CD4-positive, alpha-beta T cell treated with Interleukin-21 for 1 hour (primary cell): ENCODE measurements at places on chromosomes 7 and 10.

- DNase-seq, result no peak
Measured at GRCh38 chr7:80830584-80831285, 88.1 kb downstream of the SEMA3C start.

- no peak for DNase-seq
Measured at GRCh38 chr10:49162761-49163310, 25.4 kb downstream of the TMEM273 start.

GRCh38 chr7:140525743-140526142 lies 46.4 kb upstream of the MKRN1 start:
- DNase-seq, result peak; percentile 11

DNA sequence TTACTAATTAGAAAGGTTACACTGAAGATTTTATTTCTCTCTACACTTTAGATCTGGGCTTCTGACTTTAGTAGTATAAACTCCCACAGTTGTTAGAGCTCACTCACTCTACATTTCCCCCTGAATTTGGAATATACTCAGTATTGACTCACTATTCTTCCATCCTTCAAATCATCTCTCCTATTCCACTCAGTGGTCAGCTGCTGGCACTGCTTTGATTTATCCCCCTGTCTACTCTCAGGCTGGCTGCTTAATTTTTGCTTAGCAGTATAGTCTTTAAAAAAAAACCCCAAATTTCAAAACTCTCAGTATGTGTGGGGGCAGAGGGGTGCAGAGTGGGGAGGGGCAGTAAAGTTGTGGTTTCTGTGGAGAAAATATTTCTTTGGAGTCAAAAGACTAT lies 68.9 kb downstream of the CDK6 start:
- DNase-seq, result no peak

DNA sequence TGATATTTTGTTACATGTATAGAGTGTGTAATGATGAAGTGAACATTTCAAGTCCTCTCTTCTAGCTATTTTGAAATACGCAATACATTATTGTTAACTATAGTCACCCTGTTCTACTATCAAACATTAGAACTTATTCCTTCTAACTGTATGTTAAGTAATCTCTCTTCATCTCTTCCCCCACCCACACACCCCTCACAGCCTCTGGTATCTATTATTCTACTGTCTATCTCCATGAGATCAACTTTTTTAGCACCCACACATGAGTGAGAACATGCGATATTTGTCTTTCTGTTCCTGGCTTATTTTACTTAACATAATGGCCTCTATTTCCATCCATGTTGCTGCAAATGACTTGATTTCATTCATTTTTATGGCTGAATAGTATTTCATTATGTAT lies 57.7 kb upstream of the EGR2 start:
- no peak for DNase-seq

DNA sequence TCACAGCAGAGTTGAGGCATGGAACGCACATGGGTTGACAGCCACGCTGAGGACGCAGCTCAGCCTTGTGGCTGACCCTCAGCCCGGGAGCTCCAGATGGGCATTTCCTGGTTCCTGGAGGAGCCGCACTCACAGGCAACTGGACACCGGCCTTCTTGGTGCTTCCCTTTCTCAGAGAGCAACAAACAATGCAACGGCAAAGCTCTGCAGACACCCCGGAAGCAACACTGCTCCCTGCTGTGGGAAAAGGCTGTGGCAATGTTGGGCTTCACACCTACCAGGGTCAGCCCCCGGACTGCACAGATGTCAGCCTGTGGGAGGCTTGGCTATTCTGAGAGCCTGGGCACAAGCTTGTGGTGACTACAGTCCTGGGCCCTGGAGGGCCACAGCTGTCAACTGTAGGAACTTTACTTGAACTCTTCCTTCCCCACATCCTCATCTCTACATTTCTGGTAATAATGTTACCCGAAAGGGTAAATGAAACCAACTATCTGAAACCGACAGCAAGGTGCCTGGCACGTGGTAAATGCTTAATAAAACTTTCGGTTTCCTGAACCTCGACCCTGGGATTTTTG lies 597.5 kb upstream of the MKI67 start:
- DNase-seq, result no peak

- DNase-seq, result no peak
Measured at GRCh38 chr10:86815035-86815617, 58.7 kb downstream of the BMPR1A start.

DNA sequence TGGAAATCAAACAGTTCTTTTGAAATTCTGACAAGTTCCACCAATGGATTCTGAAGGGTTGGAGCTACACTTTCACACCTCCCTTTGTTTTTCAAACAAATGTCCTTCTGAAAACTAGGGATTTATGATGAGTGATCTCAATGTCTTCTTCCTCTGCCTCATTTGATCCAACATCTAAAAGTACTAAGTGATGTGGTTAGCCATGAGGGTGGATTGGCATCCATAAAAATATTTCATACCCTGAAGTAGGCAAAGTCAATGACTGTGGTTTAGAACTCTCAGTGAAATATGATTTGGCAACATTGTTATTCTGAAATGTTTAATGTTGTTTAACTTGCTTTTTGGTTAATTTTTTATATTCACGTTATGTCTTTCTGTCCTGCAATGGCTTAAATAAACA lies 136.9 kb downstream of the MBL2 start:
- no peak for DNase-seq

GRCh38 chr7:140876519-140877248 lies 48.0 kb downstream of the BRAF start:
- no peak for DNase-seq

- DNase-seq, result no peak
Measured at GRCh38 chr10:49761201-49761788, 828 bp downstream of the OGDHL start.

GRCh38 chr10:23978317-23978716 lies 230.6 kb upstream of the KIAA1217 start:
- no peak for DNase-seq

DNA sequence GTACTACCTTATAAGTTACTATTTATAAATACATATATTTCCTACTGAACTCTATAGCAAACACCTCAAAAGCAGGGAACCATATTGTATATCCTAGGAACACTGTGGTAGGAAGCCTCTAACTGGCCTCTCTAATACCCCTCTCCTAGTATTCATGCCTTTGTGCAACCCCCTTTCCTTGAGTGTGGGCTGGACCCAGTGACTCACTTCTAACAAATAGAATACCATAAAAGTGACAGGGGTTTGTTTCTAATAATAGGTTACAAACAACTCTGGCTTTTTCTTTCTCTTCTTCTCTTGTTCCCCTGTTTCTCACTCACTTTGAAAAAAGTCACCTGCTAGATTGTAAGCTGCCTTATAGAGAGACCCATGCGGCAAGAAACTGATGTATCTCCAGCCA lies 51.6 kb upstream of the MACC1 start:
- DNase-seq, result no peak

DNA sequence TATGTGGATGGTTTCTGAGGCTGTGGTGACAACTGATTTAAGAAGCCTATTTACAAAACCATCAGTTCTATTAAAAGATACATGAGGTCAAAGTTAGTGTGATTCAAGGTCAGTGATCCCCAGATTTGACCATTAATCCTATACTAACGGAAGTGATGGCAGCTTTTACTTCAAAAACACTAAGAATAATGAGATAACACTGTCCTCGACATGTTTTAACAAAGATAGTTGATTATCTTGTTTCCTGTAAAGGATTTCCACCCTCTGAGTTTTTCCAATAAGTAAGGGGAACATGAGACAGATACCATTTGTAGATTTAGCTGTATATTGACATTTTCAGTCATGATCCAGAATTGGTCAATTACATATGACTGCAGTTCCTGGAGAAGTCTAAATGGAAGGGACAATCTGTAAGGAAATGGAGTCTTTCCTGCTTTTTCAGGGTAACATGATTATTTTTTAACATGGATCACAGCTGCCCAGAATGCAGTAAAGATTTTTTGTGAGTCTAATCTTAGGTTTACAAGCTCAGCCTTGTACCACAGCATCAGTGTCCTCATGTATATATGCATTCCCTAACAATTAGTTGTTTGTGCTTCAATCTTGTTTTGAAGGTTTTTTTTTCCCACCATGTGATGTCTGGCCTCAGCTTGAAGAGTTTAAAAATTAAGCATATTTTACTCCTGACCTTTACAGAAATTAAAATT lies 188.0 kb downstream of the PPP1R9A start:
- no peak for DNase-seq

DNA sequence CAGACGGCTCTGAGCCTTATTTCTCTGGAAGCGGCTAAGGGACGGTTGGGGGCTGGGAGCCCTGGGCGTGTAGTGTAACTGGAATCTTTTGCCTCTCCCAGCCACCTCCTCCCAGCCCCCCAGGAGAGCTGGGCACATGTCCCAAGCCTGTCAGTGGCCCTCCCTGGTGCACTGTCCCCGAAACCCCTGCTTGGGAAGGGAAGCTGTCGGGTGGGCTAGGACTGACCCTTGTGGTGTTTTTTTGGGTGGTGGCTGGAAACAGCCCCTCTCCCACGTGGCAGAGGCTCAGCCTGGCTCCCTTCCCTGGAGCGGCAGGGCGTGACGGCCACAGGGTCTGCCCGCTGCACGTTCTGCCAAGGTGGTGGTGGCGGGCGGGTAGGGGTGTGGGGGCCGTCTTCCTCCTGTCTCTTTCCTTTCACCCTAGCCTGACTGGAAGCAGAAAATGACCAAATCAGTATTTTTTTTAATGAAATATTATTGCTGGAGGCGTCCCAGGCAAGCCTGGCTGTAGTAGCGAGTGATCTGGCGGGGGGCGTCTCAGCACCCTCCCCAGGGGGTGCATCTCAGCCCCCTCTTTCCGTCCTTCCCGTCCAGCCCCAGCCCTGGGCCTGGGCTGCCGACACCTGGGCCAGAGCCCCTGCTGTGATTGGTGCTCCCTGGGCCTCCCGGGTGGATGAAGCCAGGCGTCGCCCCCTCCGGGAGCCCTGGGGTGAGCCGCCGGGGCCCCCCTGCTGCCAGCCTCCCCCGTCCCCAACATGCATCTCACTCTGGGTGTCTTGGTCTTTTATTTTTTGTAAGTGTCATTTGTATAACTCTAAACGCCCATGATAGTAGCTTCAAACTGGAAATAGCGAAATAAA lies 175.5 kb downstream of the RNF216 start:
- no peak for DNase-seq

DNA sequence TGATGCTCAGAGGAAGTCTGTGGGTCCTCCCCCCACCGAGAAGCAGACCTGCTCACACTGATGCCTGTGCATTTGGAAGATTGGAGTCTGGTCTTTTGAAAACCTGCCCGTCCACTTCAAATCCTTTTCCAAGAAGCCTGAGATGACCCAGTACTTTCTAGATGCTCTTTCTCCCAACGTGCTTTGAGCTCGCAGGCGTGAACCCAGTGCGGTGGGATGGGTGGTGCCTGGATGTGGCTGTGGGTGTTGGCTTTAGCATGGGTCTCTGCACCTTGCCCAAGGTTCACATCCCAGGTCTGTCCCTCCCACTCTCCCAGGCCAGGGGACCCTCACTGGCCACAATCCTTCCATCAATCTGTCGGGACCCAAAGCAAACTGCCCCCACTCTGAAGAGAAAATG lies 170.2 kb downstream of the ADARB2 start:
- DNase-seq, result no peak

GRCh38 chr10:79066411-79067240 lies 2.1 kb upstream of the ZMIZ1 start:
- peak; percentile 34 for DNase-seq

DNA sequence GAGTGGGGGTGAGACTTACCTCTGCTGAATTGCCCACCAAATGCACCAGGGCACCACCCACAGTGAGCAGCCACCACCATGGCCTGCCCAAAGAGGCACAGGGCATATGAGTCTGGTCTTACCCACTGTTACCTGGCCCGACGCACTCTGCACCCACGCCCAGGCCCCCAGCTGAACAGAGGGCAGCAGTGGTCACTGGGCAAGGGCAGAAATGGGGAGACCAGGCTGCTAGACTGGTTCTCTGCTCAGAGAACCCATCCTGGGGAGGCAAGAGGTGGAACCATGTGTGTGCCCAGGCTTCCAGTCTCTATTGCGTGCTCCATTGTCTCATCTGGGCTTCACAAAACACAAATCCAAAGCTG lies 39.4 kb upstream of the DAGLB start:
- DNase-seq, result no peak

- DNase-seq, result no peak
Measured at GRCh38 chr7:28140979-28141378, 39.6 kb downstream of the JAZF1 start.

GRCh38 chr10:26219676-26220075 lies 3.1 kb downstream of the GAD2 start:
- DNase-seq, result no peak

- DNase-seq, result no peak
Measured at GRCh38 chr7:96253964-96254363, 67.9 kb downstream of the SLC25A13 start.

DNA sequence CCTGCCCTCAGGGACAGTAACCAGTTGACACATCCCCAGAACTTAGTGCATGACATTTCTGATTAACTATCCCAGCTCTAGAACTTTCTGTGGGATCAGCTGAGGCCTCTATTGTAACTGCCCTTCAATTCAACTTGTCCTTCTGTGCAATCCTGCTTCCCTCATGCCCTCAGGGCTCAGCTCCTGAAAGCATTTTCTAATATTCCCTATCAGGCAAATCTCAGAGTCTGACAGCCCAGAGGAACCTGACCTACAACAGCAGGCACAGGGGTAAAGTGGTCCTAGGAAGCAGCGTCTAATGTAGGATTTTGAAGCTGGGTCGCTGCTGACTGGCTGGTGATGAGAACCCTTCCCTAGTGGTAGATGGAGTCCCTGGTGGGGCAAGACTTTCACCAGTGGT lies 13.6 kb upstream of the STN1 start:
- DNase-seq, result no peak

DNA sequence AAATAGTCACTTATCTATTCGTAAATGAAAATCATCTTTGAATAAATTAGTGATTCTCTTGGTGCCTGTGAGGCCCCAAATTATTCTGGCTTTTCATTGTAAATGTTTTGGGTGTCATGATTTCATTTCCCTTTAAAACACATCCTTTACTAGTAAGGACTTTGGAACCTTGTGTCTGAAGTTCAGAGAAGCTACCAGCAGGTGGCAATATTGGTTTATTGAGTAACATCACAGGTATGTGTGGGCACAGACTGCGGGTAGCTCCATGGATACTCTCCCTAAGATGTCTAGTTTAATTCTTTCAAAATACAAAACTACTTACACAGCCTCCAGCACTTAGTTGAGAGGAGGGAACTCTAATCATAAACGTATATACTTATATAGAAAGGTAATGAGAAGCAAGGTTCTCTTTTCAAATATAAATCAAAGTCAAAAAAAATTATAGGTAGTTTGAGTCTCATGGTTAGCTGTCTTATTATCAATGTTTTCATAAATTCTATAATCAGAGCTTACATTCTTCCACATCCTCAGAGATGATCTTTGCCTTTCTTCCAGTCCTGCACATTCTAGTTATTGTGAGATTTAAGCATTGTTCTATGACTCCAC lies 449.6 kb downstream of the GRM8 start:
- DNase-seq, result peak; percentile 38

- DNase-seq, result no peak
Measured at GRCh38 chr10:62582804-62583208, 208.6 kb downstream of the ZNF365 start.

DNA sequence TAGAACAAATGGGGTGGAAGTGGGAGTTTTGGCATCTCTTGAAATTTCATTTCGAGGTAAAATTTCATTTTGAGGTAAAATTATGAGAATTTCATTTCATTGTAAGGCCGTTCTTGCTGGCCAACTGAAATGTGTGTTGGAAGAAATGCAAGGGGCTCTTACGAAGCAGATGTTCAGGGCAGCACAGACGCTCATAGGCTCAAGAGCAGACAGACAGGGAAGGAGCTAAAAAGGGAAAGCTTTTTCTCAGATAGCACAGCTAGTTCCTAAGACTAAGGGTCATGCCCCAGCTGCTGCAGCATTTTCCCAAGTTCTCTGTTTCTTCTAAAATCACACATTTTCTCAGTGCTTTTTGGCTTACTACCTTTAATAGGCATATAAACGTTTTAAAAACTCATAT lies 65.1 kb upstream of the SFMBT2 start:
- DNase-seq, result no peak

GRCh38 chr10:93917821-93918220 lies 24.0 kb downstream of the SLC35G1 start:
- no peak for DNase-seq
